ENCODE measurements at places on chromosomes 4 and X.
A peak's percentile ranks its signal among the peaks of the same experiment; 100 is the strongest.

GRCh38 chrX:121987163-121987562 is 939.8 kb downstream of the GLUD2 start:
- DNase-seq, result no peak

DNA sequence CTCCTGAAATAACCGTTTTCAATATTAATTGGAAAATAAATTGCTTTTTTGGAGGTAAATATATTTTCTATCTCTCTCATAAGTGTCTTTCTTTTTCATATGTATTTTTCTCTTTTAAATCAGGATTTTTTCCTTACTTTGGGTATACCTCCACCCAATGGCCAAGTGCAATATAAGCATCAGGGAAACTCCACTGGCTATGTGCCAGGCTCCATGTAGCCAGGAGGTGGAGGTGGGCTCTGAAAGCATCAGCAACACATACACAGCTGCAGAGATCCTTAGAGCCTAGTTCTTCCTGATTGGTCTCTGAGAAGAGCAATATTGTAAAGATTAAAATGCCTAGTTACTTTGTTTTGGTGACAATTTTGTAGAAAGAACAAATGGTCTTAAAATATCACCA is 3.4 kb downstream of the GABRA2 start:
- peak; percentile 18 for DNase-seq

GRCh38 chr4:183675625-183676024 is 16.5 kb downstream of the TRAPPC11 start:
- no peak for DNase-seq

DNA sequence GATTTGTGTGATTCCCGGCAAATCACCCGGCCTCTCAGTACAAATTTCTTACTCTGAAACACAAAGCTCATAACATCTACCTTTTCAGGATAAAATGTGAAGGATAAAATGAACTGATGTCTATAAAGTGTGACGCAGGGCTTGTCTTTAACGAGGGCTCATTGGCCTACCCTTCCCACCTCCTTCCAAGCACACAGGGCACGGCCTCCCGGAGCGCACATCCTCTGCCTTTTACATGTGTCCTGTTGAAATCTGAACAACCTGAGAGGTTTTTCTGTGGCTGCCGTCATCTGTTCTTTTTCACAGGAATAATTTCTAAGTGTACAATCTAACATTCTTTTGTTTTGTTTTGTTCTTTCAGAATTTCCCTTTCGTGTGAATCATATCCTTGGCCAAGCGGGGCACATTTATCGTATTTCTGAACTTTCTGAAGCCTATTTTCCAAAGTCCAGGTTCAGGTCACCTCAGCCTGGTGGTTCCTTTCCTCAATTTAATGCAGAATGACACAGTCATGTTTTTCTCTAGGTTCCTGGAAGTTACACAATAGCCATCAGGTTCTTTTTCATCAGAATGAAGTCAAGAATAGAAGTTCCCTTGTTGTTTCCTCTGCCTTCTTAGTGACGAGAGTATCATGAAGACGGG is 53.1 kb upstream of the SPRY1 start:
- DNase-seq, result no peak

- DNase-seq, result peak; percentile 68
Measured at GRCh38 chr4:82500435-82501153, 61.2 kb downstream of the TMEM150C start.

- no peak for DNase-seq
Measured at GRCh38 chr4:78737035-78737434, 39.1 kb upstream of the BMP2K start.

- DNase-seq, result no peak
Measured at GRCh38 chr4:120491481-120491880, 424.8 kb upstream of the MAD2L1 start.
